ELF-1 (cell line): ENCODE measurements at places on chromosomes 13 and 19.
A peak's percentile ranks its signal among the peaks of the same experiment; 100 is the strongest.

DNA sequence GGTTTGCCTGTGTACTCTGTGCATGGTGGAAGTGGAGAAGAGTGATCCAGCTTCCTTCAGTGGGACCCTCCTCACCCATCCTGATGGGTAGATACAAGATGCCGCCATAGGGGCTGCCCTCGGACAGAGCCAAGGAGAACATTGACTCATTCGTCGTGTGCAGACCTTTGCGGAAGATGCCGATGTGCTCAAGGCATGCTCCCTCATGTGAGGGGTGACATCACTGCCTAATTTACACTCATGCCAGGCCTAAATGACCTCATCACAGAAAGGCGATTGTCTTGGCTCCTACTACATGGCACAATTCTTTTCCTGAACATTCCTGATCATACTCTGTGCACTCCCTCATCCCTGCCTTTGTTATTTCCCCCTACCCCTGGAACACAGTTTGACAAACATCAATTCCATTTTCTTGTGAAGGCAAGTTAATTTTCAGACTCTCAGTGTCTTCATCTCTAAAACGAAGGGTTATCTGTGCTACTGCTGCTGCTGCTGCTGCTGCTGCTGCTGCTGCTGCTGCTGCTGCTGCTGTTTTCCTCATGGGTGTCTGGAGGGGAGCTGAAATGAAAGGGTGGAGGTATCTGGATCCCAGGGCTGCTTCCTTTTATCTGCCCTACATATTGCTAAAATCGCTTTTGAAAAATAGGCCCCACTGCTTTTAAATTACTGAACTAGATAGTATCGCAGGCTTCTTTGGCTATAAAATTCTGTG is 146.5 kb upstream of the ARGLU1 start:
- DNase-seq, result peak; percentile 12

GRCh38 chr13:24682353-24682752 is 2.1 kb downstream of the ATP12A start:
- peak; percentile 73 for DNase-seq

GRCh38 chr19:20079476-20079875 is 1.7 kb downstream of the ZNF90 start:
- DNase-seq, result peak; percentile 51

- no peak for DNase-seq
Observed at GRCh38 chr19:18392417-18392816, 5.0 kb downstream of the LRRC25 start.
